ENCODE measurements at places on chromosomes 11 and 22.

DNA sequence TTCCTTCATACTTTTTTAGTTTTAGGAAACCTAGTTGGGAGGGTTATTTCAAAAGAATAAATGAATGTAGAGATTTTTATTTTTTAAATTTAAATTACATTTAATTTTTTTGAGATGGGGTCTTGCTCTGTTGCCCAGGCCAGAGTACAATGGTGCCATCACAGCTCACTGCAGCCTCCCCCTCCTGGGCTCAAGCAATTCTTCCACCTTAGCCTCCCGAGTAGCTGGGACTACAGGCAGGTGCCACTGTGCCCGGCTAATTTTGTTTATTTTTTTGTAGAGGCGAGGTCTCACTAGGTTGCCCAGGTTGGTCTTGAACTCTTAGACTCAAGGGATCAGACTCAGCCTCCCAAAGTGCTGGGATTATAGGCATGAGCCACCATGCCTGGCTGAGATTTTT, 32.6 kb downstream of the ZNRF3 start:
- no peak for DNase-seq

DNA sequence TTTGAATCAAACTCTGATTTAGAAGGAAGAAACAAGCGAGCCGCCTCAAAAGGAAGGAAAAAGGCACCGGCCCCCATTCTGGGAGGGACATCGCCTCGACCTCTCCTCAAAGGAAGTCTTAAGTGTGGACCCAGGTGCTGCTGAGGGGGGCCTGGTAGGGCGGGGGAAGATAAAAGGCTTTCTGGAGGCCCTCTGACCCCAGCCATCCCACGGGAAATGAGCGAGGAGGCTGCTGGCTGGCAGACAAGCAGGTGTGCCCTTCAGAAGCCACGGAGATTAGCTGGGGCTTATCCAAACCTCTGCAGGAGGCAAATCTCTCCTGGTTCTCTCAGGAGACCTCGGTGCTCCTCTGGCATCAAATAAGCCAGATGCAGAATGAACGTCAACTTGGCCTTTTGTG, 171.4 kb upstream of the BLID start:
- no peak for DNase-seq

DNA sequence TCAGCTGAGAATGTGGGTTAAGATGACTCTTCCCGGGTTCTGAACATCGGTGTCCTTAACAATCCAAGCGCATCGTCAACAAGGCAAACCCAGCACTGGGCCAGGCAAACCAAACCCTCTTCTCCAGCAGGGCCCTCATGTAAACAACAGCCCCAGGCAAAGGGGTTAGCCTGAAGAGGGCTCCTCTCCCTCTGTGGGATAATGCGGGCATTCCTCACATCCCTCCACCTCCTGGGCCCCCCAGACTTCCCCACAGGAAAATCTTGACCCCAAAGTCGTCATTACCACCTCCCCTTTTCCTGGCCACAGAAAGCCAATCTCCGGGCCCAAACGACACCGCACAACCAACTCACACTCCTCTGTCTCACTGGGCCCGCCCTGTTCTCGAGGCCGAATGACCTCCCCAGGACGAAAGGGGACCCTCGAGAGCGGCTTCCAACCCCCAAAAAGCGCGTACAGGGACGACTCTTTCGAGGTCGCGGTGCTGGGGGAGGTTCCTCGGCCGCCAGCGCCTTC, 566 bp downstream of the DDB1 start:
- DNase-seq, result no peak

DNA sequence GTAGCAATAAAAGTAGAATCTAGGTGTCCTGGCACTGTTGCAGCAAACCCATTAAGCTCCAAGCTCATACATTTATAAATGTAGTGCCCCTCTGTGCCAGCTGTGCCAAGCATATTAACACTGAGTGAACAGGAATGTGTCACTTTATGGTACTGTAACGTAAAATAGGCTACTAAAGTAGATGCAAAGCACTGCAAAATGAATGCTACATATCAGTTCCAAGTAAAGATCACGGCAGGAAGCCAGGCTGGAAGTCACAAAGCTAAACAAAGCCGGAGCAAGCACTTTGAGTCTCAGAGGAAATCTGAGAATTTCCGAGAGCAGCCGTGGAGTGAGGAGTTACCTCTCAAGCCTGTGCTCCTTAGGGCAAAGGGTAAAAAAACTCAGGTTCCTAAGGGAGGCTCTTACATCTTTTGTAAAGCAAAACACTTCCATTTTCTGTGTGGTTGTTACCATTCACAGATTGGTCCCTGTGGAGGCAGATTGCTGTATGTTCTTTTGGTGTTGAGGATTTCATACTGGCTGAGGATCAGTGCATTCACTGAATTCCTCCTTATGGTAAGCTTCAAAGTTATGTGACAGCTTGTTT, 85.7 kb downstream of the WNT11 start:
- no peak for DNase-seq

- DNase-seq, result no peak
Observed at GRCh38 chr11:101176381-101176780, 46.8 kb upstream of the PGR start.

GRCh38 chr11:135075740-135076139, 663.7 kb upstream of the B3GAT1 start:
- no peak for DNase-seq

- DNase-seq, result no peak
Observed at GRCh38 chr11:66363805-66364535, 7.6 kb downstream of the SLC29A2 start.

- DNase-seq, result no peak
Observed at GRCh38 chr11:126355926-126356897, 726 bp downstream of the ST3GAL4 start.

DNA sequence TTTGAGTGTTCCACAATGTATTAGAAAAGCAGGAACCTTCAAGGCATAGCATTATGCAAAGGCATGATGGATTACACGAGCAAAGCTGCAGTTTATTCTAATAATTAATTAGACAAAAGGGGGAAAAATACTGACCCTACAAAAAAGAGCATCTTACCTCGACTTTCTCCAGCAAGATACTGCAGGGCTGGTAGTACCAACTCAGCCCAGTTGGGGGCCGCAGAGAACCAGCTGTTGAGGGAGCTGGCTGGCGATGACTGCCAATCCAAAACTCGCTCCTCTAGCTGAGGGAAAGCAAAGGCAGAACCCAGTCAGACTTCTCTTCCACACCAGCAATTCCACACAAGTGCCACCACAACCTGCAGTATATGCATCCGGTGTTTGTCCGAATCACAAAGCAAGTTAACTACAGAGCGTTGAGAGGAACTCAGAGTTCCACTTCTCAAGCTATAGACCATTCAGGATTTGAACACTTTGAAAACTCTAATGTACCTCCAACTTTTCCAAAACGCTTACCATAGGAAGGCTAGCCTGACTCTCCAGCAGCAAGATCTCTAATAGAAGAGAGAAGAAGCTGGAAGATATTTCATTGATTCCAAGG, 13.7 kb downstream of the NFRKB start:
- no peak for DNase-seq

DNA sequence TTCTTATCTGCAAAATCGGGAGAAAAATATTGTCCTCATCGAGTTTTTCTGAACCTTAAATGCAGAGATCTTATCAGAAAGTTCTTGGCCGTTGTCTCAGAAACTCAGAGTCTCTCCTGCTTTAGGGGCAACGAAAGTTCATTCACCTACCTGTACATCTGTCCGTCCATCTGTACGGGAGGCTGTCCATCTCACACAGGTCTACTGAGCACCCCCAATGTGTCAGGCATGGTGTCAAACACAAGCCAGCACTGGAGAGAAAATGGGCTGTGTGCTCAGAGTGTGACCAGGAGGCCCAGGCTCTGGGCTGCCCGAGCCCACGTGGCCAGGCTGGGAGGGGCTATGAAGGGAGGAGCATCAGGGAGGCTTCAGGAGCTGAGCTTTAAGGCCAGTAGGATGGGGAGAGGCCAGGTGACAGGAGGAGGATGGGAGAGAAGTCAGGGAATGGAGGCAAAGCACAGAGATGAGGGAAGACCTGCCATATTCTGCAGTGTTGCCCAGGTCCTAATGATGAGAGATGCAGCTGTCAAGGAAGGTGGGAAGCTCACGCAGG, 62.4 kb upstream of the MYEOV start:
- DNase-seq, result no peak

- DNase-seq, result no peak
Observed at GRCh38 chr11:60957188-60957587, 5.2 kb upstream of the SLC15A3 start.

GRCh38 chr11:117345039-117345438, 17.4 kb downstream of the CEP164 start:
- no peak for DNase-seq

GRCh38 chr11:32081129-32081641, 9.7 kb upstream of the RCN1 start:
- DNase-seq, result no peak

DNA sequence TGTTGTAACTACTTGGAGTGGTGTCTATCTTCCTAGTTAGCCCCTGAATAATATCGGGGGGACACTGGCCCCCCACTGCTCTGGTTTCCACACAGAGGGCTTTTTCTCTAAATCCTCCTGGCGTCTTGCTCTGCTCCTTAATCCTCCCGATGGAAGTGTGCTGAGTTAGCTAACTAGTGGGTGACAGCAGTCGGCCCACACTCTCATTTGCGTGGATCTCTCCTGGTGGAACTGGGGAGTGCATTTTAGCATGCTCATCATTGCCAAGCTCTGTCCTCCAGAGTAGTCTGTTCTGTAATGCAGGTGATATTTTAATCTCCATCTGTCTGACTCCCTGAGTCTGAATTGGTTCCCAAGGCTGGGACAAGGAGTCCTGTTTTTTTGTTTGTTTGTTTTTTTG, 46.1 kb upstream of the RASSF10 start:
- DNase-seq, result no peak

DNA sequence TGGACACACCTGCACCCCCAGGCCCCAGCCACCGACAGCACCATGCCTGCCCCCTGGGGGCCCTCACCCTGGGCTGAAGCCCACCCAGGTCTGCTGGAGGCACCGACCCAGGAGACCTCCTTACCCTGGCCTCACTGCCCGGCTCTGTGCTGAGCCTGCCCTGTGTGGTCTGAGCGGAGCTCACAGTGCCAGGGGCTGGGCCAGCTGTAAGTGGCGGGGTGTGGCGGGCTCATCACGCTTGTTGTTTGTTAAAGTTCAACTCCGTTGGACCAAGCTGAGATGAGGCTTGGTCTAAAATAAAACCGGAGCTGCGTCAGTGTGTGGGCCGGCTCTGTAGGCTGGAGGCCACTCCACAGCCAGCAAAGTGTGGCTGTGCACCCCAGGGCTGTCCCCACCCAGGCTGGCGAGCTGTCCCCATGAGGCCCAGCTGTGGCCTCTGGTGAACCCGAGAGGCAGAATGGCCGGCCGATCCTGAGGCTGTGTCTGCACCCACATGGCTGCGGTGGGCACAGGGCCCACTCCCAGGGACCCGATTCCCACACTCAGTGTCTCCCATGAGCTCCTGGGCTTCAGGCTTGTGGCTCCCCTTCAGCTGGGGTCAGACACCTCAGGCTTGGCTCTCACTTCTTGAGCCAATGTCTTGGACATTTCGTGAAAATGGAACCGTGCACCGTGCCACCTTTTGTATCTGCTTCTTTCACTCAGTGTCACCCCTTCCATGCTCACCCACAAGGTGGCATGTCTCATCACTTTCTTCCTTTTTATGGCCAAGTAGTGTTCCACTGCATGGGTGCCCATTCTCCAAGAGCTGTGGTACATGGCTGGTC, 137.9 kb downstream of the CTTN start:
- DNase-seq, result no peak

- DNase-seq, result no peak
Observed at GRCh38 chr22:37425800-37426705, 1.2 kb downstream of the ELFN2 start.

DNA sequence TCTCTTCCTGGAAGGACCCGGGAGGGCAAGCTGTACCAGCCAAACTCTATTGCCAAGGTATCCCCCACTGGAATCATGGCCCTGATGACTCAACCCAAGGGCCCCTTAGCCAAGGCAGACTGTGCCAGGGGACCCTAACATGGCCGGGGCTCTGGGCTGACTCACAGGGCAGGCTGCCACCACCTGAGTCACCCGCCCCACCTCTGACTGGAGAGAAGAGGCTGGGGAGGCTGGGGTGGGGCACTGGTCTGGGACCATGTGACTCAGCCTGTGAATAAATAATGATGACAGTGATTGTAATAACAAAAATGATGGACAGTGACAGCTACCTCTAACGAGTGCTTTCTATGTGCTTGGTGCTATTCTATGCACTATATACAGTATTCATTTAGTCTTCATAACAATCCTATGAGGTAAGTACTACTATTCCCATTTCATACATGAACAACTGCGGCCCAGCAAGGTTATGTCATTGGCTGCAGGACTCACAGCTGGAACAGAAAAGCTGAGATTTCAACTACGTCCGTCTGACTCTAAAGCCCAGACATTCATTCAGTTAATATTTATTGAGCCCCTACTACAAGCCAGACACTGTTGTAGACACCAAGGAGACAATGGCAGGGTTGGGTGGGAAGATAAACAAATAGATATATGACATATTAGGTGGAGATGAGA, 84.2 kb downstream of the FBXO7 start:
- no peak for DNase-seq

DNA sequence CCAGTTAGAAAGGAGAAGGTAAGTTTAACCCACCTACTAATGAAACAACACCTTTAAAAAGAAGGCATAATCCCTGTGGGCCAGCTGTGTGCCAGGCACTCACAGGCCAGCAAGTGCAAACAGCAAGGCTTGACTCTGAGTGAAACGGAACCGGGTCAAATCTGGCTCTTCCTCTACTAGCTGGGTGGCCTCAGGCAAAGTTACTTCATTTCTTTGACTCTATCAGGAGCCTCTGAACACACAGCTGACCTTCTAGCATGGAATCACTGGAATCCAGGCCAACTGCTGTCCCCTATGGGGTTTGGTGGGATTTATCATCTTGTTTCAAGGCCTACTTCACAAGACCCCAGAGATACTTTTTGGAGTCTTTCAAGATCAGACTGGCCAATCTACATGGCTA, 3.3 kb downstream of the RAB38 start:
- DNase-seq, result no peak

GRCh38 chr11:79264284-79264683, 176.5 kb downstream of the TENM4 start:
- peak; percentile 57 for DNase-seq

- DNase-seq, result no peak
Observed at GRCh38 chr11:106625566-106625965, 392.7 kb downstream of the GUCY1A2 start.

DNA sequence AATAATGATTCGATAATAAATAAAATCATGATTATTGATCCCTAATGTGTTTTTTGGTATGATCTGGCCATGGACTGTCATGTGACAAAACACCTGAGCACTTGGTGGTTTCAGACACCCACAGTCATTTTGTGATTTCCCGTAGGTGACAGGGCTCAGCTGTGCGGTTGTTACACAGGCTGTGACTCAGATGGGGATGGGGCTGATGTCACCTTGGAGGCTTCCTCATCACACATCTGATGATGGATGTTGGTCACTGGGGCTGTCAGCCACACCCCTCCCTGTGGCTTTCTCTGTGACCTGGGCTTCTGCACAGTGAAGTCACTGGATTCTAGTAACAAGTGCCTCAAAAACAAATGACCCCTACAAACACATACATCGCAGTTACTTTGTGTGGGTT, 995.1 kb downstream of the BRD1 start:
- no peak for DNase-seq

DNA sequence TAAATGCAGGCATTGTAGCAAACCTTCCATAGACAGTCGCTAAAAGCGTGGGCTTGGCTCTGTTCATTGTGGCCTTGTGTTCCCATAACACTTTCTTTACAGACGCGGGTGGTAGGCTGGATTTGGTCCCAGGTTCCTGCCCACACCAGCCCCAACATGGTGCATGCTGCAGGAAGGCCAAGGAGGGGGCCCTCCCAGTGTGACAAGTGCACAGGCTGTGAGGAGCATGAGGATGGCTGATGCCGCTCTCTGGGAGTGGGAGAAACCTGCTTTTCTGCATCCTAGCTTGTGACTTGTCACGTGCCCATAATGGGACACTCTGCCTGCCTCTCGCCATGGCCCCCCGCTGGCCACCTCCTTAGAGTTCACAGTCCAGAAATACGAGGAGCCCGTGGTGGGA, 161.8 kb upstream of the B3GAT1 start:
- DNase-seq, result no peak

All from NCI-H2029 treated with DMSO at 0.1 percent for 48 hours (cell line).